ENCODE measurements at places on chromosomes 2 and 18.

GRCh38 chr18:3230401-3231334 lies 10.9 kb upstream of the MYOM1 start:
- DNase-seq: no peak

DNA sequence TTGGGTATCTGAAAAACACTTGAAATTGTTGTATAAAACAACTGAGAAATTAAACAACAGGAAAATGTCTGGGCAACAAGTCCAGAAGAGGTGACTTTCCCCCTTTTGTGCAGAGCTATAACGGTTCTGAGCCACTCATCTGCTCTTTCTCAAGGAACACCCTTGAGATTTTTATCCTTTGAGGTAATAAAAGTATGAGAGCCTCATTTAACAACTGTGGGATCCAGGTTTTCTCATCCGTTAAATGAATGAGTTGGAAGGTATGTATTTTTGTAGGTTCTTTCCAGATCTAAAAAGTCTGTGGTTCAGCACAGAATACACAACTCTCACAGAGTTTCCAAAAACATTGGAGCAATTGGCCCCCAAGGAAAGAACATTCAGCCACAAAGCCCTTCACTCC lies 93.0 kb downstream of the ANKRD44 start:
- DNase-seq: no peak

DNA sequence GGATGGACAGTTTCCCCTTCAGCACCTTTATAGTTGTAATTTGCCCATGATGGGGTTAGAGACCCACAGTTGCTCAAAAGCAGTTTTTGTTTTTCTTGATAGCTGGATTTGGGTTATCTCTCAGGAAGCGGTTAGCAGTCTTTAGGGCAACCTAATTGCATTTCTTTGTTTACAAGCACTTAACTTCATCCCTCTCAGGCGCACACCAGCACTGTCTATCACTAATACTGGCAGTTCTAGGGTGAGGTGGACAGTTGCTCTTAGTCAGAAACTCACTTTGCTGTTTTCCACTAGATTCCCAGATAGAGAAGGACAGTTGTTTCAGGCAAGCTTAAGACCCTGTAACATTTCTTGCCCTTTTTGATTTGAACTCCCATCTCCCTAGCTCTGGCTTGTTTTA lies 146.0 kb downstream of the AGAP1 start:
- DNase-seq: no peak

DNA sequence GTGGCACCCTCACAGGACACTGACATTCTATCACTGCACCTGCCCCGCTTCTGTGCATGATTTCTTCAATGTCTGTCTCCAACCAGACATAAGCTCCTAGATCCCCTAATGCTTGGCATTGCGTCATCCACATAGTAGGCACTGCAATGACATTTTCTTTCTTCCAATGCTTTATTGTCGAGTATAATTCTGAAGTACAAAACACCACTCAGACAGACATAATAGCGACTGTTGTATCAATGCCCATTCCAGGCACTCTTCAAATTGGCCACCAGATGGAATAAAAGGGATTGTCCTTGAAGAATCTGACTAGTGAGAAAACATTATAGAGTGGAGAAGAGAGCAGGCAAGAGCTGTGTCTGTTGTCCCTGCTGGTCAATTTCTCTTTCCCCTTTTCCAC lies 89.0 kb downstream of the LPIN1 start:
- no peak for DNase-seq

- DNase-seq: no peak
Observed at GRCh38 chr2:227058888-227059399, 105.1 kb downstream of the COL4A4 start.

- DNase-seq: no peak
Observed at GRCh38 chr18:47936952-47937351, 6.5 kb upstream of the SMAD2 start.

GRCh38 chr2:181198183-181198864 lies 217.9 kb downstream of the UBE2E3 start:
- DNase-seq: no peak

- DNase-seq: no peak
Observed at GRCh38 chr2:148058641-148059040, 37.8 kb downstream of the MBD5 start.

DNA sequence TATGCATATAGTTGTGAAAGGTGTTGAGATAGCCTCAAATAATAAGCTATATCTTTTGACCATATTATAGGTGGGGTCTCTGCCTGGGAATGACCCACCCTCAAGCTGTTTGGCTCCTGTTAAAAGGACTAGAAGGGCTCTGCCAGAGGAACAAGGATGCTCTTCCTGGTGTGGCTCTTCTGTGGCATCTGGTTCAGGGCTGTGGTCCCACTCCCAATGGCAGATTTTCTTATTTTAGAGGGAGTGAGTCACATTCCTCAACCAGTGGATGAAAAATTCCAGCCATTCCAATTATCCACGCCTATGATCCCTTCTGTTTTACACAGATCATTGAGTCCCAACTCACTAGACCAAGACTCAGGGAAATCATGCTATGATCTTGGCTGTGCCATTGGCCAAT lies 119.9 kb downstream of the PARD3B start:
- DNase-seq: no peak

DNA sequence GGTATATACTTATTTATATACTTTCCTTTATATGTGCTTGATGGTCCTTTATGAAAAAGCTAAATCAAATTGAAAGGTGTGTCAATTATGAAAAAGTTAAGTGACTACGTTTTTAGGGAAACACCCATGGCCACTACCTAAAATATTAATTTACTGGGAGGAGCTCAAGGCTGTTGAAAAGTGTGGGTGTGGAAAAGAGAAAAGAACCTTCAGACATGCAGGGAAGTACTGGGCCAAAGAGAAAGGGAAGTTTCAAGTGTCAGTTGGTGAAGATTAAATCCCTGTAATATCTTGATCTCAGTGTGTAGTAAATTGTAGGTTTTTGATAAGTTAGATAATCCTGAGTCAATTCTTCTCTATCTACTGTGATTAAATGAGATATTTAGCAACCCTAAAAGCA lies 6.2 kb upstream of the GKN1 start:
- no peak for DNase-seq

GRCh38 chr18:71832946-71833617 lies 711.1 kb downstream of the CBLN2 start:
- no peak for DNase-seq

DNA sequence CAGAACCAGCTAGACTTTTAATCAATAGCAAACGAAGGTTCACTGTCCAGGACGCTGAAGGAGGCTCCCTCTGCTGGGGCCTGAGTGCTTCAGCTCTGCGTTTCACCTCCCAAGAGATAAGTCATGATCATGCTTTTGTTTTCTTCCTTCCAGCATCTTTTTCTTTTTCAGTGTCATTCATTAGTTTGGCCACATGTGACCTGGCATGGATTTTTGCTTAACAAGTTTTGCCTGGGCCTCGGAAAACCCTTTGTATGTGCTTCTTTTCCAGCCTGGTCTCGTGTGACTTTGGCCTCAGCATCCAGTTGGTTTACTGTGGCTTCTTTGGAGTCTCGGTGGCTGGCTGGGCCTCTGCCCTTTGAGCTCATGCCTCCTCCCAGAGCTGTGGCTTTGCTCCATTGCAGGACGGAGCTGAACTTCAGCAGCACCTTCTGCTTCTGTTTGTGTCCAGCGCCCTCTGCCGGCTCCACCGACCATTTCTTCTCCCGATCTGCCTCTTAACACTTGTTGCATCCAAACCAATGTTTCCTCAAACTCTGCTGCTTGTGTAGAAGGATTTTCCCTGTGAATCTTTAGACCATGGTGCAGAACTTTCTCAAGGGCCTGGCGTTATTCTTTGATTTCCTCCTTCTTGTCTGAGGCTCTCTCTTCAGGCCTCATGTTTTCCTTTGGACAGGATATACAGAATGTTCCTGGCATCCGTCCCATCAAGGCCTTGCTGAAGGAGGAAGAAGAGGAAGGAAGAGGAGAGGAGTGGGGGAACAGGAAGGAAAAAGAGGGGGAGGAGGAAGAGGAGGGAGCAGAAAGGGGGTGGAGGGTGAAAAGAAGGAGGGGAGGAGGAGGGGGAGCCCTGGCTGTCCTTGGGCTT lies 23.6 kb upstream of the HES6 start:
- DNase-seq: peak; percentile 59

GRCh38 chr2:20549691-20550348 lies 101.1 kb downstream of the HS1BP3 start:
- no peak for DNase-seq
